Activated CD8-positive, alpha-beta memory T cell treated with anti-CD3 and anti-CD28 coated beads for 36 hours (primary cell): ENCODE measurements at places on chromosomes 7 and 10. TPM values are rescaled to one million over a fixed set of nuclear protein-coding genes. Genes with fewer than 3 reads are reported as not detected.

The IL6 gene
- 1.1 TPM for total RNA-seq

The PTF1A gene
- not detected for total RNA-seq

The DYNC1I1 gene
- not detected for total RNA-seq

The NKX2-3 gene
- not detected for total RNA-seq

The AKR1C2 gene
- total RNA-seq, result not detected

The NCAPG2 gene
- total RNA-seq, result 85.0 TPM

The VIPR2 gene
- total RNA-seq, result 0.19 TPM

The STX1A gene
- total RNA-seq, result 24.1 TPM

The CPA2 gene
- total RNA-seq, result not detected

The MSMB gene
- not detected for total RNA-seq

The NUDT5 gene
- total RNA-seq, result 124 TPM

The GIMAP2 gene
- total RNA-seq, result 32.1 TPM

The AKR1D1 gene
- not detected for total RNA-seq

The OPN1SW gene
- total RNA-seq, result not detected

The MEIG1 gene
- total RNA-seq, result 0.42 TPM

The NET1 gene
- 29.9 TPM for total RNA-seq

The NUTM2A gene
- 0.67 TPM for total RNA-seq

The ENO4 gene
- not detected for total RNA-seq

The PPP1R17 gene
- not detected for total RNA-seq

The GIMAP8 gene
- 6.6 TPM for total RNA-seq

The MKX gene
- total RNA-seq, result 0.27 TPM

The RELN gene
- not detected for total RNA-seq

The HOXA7 gene
- total RNA-seq, result not detected

The GIMAP4 gene
- total RNA-seq, result 26.3 TPM

The LRRD1 gene
- not detected for total RNA-seq

The SPACDR gene
- 1.4 TPM for total RNA-seq

The PTEN gene
- 48.0 TPM for total RNA-seq
